ENCODE measurements at places on chromosomes 6 and 20.

DNA sequence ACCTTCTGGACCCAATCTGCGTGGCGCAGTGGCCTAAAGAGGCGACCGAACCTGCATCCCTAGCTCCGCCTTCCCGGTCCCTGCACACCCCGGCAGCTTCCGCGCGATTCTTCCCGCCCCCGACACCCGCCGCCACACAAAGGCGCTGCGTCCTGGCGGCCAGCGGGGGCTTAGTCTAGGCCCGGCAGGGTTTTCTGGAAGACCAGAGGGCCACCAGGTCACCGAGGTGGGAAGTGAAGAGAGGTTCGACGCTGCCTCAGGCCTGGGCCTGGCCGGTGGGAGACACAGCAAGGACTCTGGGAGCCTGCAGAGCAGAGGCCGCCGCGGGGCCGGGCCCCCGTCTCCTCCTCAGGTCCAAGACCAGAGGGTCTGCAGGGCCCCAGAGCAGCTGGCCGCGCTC lies 154.9 kb downstream of the OR2B2 start:
- DNase-seq: peak; percentile 59

DNA sequence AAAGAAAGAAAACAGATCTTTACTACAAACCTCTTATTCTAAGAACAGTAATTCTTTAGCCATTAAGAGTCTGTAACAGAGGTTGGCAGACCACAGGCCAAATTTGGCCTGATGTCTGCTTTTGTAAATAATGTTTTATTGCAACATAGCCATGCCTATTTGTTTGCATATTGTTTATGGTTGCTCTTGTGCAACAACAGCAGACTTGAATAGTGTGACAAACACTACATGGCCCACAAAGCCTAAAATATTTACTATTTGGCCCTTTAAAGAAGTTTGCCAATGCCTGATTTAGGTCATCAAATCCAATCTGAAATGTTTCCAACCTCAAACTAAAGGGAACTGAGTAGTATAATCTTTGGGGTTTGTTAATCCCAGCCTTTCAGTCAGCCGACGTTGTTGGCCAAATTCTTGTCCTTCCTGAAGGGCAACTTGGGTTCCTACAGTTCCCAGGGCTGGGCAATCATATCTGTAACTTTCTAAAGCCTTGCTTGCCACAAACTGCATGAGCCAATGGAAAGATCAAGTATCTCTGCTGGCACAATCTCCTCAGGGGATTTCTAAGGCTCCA lies 33.9 kb upstream of the TBC1D20 start:
- DNase-seq: no peak

DNA sequence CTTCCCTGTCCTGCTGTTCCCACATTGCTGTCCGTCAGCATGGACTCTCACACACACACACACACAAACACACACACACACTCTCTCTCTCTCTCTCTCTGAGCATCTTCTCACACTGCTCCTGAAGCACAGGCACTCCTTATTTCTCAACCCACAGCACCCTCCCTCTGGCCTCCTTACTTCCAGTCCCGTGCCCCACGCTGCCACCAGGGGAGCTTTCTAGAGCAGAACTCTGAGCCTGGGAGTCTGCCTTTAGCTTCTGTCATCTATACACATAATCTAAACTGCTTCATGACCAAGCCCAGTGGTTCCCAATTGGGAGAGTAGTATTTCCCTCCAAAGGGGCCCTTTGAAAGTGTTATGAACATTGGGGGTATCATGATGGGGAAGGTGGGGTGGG lies 29.1 kb downstream of the HECA start:
- no peak for DNase-seq

- DNase-seq: no peak
These were observed 235.2 kb downstream of the SIM1 start for GRCh38 chr6:100229512-100229911.

DNA sequence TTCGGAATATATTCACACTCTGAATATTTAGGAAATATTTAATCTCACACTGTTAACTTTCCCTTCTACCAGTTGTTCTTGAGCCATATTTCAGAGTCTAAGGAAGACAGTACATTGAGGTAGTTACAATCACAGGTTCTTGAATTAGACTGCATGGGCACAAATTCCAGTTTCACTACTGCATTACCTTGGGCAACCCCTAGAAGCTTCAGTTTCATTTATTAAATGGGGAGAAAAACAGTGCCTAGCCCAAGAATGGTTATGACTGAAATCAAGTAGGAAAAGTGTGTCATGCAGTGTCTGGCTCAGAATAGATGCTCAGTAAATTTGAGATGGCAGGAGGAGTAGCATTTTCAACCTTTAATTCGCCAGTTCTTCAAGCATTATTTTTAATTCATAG lies 124.5 kb upstream of the SAMD5 start:
- no peak for DNase-seq

- no peak for DNase-seq
These were observed 153.1 kb upstream of the SIM1 start for GRCh38 chr6:100617633-100618350.

- peak; percentile 83 for DNase-seq
These were observed 91.0 kb downstream of the TCP11 start for GRCh38 chr6:35049900-35050756.

DNA sequence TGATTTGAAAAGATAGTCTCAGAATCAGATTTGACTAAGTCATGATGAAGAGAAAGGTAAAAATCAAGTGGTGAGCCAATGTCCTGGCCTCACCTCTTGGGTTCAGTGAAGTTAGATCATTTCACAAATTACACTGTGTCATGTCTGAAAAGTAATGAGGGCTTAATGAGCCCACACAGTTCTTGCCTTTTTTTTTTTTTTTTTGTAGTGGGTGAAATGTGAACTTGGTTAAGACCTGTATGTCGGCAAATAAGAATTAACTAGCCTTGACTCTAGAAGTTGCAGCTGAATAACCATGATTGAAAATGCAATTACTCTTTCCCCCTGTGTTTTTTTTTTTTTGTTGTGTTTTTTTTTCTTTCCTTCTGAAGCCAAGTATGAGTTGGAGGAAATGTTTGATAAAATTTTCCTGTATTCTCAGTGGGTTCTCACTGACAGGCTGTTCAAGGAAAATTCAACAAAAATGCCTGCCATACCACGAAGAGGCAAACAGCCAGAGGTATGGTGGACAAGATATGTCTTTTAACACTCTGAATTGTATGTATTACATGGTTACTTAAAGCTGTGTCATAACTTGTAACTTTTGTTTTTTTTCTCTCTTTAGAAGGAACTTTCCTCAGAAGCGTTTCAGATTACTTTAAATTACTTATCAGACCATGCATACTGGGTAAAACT lies 135.2 kb upstream of the MLIP start:
- no peak for DNase-seq

GRCh38 chr20:12306107-12306506 lies 388.4 kb downstream of the BTBD3 start:
- no peak for DNase-seq

- DNase-seq: peak; percentile 28
These were observed 376.6 kb downstream of the DHX35 start for GRCh38 chr20:39338469-39339376.

DNA sequence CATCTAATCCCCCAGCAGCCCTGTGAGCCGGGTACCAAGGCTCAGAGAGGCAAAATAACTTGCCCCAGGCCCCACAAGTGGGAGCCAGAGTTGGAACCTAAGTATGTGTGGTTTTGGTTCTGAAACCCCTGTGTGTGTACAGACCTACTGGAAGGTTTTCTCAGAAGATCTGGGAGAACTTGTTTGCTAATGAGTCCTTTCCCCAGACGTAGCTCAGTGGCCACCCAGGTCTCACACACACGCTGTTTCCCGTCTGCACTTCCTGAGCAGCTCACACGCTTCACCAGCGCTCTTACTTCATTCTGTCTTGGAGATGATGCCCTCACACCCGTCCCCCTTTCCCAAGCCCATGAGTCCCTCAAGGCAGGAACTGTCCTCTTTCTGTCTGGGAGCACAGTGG lies 8.2 kb downstream of the CCN5 start:
- DNase-seq: no peak

GRCh38 chr6:160217073-160217472 lies 41.5 kb downstream of the SLC22A2 start:
- no peak for DNase-seq

GRCh38 chr6:106468935-106469334 lies 108.4 kb downstream of the CRYBG1 start:
- DNase-seq: no peak

DNA sequence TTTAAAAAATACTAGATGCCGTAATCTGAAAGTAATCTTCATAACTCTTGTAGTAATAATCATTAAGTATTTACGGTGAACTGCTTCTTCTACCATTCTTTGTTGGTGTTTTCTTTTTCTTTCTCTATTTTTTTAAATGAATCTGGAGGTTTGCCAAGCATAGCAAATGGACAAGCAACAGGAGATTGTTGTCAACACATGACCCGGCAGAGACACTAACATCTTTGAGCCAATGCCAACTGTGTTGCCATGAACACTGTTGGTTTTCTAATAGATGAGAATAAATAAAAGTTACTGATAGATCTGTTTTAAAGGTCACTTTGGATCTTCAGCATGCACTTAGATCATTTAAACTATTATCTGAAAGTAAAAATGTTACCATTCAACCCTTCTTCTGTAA lies 523.6 kb upstream of the EYS start:
- DNase-seq: no peak

- DNase-seq: peak; percentile 88
These were observed 110.9 kb downstream of the HFE start for GRCh38 chr6:26197933-26198721.

GRCh38 chr20:36591281-36591680 lies 14.3 kb upstream of the RAB5IF start:
- DNase-seq: no peak

GRCh38 chr6:137512757-137513605 lies 18.8 kb upstream of the OLIG3 start:
- no peak for DNase-seq

GRCh38 chr20:10060226-10060625 lies 25.4 kb downstream of the ANKEF1 start:
- DNase-seq: peak; percentile 81

GRCh38 chr6:16752206-16752866 lies 8.9 kb downstream of the ATXN1 start:
- DNase-seq: no peak

- DNase-seq: no peak
These were observed 57.6 kb downstream of the ADGRG6 start for GRCh38 chr6:142359271-142359960.

DNA sequence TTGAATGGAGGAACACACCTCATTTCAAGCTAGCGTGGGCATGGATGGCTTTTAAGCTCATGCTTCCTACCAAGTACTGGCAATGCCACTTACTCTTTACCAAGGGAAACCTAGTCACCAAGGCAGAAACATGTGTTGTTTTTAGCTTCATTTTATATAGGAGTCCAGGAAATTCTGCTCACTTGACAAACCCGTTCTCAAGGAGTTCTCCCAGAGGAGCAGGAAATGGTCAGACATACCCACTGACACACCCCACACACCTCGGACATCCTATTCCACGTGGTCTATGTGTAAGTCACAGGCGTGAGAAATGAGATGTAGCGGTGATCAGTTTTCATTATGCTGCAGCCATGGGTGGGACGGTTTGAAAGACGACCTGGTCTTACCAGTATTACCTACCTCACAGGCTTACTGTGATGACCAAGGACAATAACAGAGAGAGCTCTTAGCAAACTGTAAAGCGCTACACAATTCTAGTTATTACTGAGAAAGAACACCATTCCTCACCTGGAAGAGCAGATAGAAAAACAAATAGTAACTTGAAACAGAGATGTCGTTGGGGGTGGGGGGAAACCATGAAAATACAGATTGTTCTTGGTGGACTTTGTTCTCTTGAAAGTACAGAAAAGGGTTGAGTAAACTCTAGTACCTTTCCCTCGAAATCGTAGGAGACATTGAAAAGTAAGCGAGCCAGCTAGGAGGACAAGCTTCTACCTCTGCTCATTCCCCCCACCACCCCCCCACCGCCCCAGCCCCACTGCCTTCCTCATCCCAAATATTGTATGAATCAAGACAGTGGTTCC lies 1.7 kb downstream of the CNKSR3 start:
- DNase-seq: peak; percentile 20

GRCh38 chr20:46937157-46937523 lies 42.5 kb downstream of the EYA2 start:
- no peak for DNase-seq

- DNase-seq: no peak
These were observed 20.6 kb upstream of the NTSR1 start for GRCh38 chr20:62688083-62688482.

- no peak for DNase-seq
These were observed 58.1 kb downstream of the EPB41L2 start for GRCh38 chr6:131004936-131005335.

DNA sequence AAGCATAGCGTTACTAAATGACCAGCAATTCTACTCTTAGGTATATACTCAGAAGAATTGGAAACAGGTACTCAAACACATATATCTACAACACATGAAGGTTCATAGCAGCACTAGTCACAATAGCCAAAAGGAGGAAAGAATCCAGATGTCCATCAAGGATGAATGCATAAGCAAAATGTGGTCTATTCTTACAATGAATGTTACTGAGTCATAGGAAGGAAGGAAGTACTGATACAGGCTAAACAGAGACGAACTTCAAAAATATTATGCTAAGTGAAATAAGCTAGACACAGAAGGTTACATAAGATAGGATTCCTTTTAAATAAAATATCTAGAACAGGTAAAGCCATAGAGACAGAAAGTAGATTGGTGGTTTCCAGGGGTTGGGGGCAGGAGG lies 93.5 kb downstream of the MAP3K7 start:
- no peak for DNase-seq

DNA sequence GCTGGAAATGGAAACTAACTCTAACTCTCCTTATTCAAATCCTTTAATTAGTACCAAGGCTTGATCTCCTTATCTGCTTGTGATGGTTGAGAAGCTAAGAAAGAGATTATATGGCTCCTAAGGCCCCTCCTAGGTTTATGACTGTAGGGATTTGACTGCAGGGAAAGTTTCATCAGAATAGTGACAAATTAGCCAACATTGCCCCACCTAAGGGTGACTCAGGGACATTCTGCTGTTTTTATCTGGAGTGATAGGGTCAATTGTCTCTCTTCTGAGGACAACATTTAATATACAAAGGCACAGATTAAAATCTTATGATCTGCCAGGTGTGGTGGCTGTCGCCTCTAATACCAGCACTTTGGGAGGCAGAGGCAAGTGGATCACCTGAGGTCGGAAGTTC lies 138.1 kb upstream of the MARCKS start:
- DNase-seq: no peak

DNA sequence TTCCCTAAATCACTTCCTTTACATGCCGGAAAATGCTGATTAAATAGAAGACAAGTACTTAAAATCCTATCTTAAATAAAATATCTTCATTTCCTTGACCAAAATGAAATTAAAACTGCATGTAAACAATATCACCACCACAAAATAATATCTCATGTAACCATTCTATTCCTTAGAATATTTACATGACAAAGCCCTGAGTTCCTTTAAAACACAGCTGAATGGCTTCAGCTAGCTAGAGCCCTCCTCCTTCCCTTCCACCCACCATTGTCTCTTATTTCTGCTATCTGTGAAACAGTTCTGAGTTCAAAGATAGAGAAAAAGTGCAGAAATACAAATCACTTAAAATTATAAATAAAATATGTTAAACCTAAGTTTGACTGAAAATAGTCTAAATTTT lies 103.1 kb downstream of the HIVEP2 start:
- no peak for DNase-seq

Measured in eye (tissue), 1 donor.